Neural progenitor cell (in vitro differentiated cells): ENCODE measurements at places on chromosomes 7 and 10.

DNA sequence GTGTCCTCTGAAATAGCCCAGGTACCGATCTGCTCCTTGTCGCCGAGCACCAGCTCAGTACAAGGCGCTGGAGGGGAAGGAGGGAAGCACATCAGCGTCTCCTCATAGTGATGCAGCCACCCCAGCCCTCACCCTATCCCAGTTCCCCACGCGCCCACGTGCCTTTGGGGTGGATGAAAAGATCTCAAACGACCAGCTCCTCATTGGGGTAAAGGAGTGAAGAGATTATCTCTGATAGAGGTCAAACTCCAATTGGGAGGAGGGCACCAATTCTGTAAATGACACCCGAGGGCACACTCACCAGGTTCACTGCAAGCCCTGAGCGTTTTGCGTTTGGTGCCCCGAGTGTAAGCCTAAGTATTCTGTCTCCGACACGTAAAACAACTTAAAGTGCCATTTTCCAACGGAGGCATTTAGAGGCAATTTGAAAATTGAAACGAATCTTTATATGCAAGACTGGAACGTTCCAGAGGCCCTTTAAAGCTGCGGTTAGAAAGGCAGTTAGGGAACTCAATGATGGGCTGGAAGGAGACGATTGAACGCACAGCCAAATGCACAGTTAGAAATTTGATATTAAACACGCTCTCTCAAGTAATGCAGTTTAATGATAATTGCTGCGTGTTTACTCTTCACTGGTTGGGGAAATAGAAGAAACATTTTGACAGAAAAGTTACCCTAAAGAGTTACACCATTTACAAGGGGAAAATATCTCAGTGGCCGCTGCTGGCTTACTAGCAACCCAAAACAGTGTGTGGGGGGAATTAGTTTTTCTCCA, 8.9 kb upstream of the EMX2 start:
- peak; percentile 58 for DNase-seq

DNA sequence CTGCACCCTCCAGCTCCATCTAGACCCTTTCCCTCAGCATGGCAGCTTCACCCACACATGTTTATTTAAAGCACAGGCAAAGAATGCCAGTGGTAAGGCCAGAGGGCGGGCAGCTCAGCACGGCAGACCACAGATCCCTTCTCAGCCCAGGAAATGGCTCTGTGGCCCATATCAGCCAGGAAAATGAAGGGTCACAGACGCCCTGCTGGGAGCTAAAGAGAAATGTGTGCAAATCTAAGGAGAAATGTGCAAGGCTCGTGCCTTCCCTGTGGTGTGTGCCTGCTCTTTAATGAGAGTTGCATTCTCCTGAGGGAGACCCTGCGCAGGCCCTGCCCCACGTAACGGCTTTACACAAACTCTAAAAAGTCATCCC, 23.0 kb downstream of the PTPRN2 start:
- DNase-seq: no peak

DNA sequence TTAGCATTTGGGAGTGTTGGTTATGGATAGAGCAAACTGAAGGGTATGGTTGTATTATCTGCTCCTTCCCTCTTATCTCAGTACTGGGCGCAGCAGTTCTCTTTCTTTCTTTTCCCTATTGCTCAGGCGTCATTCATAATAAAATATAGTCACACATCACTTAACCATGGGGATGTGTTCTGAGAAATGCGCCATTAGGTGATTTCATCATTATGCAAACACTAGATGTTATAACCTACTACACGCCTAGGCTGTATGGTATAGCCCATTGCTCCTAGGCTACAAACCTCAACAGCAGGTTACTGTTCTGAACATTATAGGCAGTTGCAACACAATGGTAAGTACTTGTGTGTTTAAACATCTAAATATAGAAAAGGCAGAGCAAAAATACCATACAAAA, 401.7 kb downstream of the EXOC4 start:
- DNase-seq: no peak

GRCh38 chr10:11036424-11037011, 18.8 kb downstream of the CELF2 start:
- DNase-seq: peak; percentile 59

DNA sequence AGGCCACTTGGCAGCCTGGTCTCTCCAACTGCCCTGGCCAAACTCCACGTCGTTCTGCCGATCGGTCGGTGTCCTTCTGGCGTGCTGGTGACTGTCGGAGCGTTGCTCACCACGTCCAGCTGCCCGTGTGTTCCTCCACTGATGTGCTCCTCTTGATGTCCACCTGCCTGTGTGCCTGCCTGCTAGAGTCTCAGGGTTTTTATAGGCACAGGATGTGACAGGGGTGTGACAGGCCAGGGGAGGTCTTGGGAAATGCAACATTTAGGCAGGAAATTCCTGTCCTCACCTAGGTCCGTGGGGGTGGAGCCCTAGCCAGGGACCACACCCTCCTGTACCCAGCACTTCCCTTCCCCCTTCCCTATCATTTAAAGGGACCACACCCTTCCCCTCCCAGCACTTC, 25.2 kb upstream of the CFAP46 start:
- DNase-seq: no peak

- DNase-seq: no peak
These were observed 97.0 kb upstream of the PALS2 start for GRCh38 chr7:24476227-24476626.

DNA sequence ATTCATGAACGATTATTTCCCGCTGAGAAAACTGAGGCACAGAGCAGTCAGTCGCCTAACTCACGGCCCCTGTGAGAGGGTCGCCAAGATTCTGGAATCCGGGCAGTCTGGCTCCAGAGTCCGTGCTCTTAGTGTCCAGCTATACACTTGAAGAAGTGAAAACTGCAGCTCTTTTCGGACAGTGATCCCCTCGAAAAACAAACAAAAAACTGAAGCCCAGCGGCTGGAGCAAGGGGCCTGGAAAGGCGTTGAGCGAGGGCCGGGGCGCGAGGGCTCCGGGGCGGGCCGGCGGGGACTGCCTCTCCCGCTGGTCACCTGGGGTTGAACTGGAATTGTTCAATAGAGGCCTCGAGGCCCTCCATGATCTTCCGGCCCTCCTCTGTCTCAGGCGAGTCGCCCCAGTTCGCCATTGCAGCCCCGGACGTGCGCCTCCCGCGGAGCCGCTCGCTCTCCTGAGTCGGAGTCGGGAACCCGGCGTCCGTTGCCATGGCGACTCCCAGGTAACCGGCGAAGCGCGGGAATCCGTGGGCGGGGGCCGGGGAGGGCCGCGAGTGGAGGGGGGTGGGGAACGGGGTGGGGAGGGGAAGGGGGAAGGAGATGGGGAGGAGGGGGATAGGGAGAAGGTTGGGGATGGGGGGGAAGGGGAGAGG, 881 bp downstream of the C10orf67 start:
- DNase-seq: peak; percentile 89

- no peak for DNase-seq
These were observed 255.7 kb upstream of the MKLN1 start for GRCh38 chr7:131071786-131072504.

- DNase-seq: peak; percentile 65
These were observed 13.5 kb downstream of the TNPO3 start for GRCh38 chr7:129041142-129042085.

DNA sequence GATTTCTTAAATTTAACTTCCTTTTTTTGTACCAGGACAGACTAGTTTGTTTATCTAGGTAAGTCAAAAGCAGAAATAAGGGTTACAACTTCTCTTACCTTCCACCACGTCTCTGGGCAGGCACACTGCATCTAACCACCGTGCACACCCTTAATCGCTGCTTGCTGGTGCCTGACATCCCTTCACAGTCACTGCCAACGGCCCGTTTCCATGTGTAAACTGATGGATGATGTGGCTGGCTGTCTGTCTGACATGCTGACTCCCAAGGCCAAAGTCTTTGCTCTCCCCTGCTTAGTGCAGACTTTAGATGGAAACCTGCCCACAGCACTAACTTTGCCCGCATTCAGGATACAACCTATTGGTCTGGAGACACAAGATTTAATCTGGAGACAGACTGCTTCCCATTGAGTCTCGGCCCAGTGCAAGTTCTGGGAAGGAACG, 1.1 kb downstream of the TMEM273 start:
- DNase-seq: no peak

DNA sequence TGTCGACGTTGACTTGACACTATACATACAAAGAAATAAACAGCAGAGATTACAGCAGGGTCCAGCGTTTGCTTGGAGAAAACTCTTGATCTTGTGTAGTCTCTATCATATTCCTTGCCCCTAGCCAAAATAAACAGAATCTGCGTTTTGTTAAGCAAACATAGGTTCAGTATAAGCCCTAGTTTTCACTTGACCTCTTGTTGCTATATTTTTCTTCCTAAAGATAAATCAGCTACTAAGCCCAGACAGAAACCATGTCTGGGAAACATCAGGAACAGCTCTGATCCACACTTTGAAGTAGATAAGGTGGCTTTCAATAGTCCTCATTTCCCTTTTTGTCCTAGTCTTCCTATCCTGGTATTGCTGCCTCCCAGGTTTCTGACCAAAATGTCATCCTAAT, 328.2 kb upstream of the MAGI2 start:
- DNase-seq: no peak

DNA sequence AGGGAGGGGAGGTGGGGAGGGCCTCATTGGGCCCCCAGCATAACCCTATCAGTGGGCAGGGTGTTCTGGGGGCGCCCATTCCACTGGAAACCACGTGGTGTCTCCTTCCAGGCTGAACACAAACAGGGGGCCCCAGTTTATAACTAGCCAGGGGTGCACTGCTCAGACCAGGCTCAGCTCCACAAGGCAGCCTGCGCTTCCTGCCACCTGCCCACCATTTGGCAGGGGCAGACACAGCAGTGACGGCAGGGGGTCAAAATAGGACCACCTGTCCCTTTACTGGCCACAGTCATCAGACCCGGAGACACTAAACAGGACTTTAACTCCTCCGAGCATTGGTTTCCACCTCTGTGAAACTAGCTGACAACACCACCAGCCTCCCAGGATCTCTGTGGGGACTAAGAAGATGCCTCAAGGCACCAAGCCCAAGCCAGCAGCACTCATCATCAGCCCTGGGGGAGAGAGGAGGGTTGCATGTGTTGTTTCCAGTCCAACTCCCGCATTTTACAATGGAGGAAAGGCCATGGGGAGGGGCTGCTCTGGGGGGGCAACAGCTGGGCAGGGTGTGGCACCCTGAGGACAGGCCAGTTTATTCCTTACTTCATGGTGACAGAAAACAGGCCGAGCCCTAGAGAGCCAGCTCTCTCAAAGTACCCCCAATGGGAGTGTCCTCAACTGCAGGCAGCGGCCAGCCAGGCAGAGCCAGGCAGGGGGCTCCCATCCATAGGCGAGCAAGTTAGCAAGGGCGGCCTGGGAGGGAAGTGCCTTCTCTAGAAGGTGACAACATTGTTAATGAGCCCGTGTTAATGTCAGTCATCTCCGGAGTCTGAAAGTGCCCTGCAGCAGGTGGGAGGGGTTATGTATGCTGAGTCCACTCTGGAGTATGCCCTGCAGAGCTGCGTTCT, 127.6 kb downstream of the TNS3 start:
- DNase-seq: no peak

DNA sequence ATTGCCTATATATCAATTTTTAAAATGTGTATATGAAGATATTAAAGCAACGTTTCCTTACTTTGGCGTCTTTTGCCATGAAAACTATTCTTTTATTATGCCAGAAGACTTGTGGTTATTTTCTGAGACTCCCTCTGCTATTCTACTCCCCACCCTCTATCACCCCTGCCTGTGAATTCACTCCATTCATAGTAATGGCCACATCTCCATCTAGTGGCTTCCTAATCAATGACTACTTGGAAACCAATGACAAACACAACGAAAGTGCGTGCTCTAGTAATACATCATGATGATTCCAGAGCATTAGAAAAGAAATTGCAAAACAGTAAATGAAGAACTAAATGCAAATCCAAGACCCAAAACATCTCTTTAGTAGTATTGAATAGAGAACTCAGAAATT, 186.7 kb upstream of the HGF start:
- peak; percentile 75 for DNase-seq

DNA sequence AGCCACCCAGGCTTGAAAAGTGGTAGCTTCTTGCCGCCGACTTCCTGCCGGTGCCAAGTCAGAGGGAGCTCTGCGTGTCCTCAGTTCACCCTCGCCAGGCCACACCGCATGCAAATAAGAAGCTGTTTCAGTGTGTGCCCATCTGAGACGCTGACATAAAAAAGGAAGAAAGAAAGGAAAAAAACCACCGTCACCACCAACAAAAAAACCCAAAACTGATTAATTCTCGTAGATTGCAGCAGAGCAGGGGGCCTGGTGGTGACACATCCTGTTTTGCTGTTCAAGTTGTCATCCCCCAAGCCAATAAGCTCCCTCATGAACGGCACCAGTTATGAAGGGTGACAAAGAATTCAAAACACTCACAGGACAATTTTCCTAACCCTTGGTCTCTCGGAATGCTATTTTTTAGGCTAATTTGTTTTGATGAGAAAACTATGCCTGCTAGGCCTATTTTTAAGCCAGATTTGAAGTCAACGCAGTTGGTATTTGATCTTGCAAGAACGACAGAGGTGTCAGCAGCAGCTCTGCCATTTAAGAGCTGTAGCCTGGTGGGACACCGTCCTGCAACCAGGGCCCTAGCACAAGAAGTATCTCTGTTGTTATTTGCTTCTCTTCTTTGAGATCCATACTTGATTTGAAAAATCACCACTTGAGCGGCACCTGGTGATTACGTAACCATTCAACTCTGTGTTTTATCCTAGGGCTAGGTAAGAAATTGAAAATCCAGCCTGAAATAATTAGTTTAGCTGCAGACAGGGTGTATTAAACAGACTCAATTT, 145.6 kb downstream of the PFKFB3 start:
- no peak for DNase-seq

GRCh38 chr7:84786073-84786472, 400.8 kb downstream of the SEMA3D start:
- no peak for DNase-seq

GRCh38 chr10:96339956-96340904, 18.6 kb downstream of the OPALIN start:
- DNase-seq: peak; percentile 80

DNA sequence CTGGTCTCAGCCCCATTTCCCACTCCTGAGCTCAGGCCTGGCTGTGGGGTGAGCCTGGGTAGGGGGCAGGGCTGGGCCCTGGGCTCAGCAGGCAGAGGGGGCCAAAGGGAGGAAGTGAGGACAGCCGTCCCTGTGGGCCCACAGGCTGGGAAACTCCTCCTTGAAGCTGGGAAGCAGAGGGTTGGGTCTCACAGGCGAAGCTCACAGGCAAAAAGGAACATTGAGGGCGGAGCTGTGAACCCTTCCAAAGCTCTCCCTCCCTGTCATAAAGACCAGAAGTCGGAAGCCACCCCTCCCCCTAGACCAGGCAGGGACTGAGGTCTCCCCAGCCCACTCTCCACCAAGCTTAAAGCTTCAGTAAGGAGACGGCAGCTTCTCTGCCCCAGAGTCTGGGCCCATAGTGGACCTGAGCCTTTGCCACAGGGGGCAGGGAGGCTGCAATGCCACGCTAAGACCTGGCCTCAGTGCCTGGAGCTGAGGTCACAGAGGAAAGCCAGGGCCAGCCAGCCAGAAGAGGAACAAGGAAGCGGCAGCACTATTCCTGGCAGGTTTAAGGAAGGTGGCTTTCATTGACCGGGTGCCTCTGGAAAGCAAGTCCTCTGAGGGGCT, 1.0 kb upstream of the KCP start:
- peak; percentile 60 for DNase-seq

GRCh38 chr10:114550756-114551635, 107.1 kb downstream of the ABLIM1 start:
- DNase-seq: peak; percentile 57

- DNase-seq: no peak
These were observed 96.6 kb upstream of the CACUL1 start for GRCh38 chr10:118851062-118852035.
